Body of pancreas (tissue), 4 donors: ENCODE measurements at places on chromosomes 3 and 15.

DNA sequence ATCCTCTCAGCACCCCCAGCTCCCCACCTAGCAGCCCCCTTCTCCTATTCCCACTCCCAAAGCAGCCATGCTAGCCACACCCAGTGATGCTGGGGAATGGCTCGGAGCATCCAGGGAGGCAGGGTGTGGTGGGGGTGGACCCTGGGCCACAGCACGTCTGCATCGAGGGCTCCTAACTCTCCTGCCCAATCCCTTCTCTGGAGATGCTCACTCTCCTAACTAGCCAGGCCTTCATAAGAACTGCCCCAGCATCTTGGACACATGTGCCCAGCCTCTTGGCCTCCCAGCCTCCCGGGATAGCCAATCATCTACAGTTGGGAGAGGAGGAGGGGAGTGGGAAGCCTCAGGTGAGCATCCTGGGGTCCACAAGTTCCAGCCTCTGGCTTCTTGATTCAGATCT, 2.7 kb downstream of the PCBP4 start:
- no peak for DNase-seq

DNA sequence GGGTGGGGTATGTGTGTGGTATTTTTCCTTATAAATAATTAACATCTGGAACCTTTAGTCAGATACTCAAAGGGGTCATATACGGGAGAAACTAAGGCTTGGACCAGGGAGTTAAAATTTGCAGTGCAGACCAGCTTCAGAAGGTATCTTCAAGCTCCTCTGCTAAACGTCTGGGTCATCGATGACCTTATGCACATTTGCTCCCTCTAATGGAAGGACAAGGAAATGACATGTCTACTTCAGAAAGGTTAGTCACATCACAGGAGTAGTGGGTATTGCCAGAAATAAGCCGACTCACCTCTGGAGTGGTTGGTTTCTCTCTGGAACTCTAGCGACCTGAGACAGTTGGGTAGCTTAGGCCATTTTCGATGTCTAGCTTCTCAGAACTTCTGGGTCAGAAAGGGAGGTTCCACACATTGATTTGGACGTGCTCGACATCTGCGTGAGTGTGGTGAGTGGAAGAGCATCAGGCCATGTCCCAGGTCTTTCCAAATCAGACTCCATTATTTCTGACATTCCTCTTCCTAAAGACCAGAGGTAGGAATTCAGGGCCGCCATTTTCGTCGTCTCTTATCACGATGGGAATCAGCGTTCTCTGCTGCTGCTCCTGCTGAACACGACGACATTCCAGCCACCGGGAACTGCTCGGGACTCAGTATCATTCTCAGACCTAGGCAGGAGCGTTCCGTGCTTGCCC, 31.8 kb upstream of the RASA2 start:
- peak; percentile 53 for DNase-seq

- no peak for DNase-seq
Observed at GRCh38 chr15:34837246-34838016, 42.1 kb upstream of the ACTC1 start.

DNA sequence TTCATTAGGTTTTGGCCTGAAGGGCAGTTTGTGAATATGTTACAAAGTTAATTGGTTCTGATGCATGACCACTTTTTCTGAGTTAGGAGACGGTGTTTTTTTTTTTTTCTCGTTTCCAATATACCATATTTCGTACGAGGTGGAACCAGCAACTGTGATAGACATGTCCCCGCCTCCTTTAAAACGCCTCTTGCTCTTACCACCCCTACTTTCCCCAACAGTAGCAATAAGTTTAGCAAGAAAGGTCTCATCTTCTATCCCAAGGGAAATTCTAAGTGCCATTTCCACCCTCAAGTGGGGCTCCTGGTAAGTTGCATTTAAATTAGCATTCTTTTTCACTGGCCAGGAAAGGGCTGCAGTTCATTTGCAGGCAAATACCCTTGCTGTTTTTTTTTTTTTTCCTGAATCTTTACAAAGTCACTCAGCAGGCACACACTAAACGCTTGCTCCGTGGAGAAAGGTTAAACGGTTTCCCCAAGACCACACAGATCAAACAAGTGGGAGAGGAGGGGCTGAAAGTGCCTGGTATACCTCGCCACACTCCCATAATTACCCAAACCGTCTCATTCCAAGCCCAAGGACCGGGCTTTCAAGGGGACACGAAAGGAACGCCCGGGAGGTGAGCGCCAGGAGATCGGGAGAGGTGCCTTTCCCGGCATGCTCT, 39.5 kb upstream of the MGA start:
- DNase-seq: no peak

GRCh38 chr15:39315206-39315850, 265.6 kb upstream of the THBS1 start:
- DNase-seq: no peak

- DNase-seq: no peak
Observed at GRCh38 chr3:4751029-4751501, 228.2 kb upstream of the BHLHE40 start.

GRCh38 chr3:25899352-25900101, 109.6 kb downstream of the OXSM start:
- DNase-seq: no peak

DNA sequence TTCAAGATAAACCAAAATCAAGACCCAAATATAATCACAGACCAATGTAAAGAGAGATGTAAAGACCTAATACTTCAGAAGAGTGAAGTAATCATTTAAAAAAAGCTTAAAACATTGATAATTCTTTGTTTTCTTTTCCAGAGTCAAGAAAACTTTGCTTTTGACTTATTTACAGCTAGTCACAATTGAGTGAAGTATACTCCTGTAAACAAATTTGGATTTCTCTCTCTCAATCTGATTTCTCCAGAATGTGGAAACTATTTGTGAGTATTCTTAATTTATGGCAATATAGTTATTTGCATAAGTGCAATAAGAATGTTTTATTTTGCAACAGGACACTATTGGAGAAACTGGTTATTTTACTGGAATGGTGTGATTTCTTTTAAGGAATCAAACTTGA, 43.7 kb upstream of the ZBTB20 start:
- DNase-seq: no peak

DNA sequence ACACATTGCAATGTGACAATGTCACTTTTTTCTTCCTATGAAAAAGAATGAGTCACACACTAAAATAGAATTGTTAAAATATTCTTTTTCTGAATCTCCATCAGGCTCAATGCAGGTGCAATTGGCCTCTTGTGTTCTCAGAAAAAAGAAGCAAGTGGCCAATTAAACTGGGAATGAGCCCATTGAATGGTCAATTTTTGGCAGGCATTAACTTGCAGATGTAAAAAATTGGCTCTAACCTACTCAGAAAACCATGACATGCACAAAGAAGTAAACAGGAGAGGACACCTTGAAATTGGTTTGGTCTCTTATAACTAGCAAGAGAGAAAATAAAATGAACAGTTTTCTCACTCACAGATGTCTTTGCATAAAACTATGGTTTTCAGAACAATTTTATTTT, 820.8 kb downstream of the TBL1XR1 start:
- DNase-seq: no peak

- no peak for DNase-seq
Observed at GRCh38 chr3:110789315-110789714, 282.3 kb upstream of the NECTIN3 start.

- DNase-seq: no peak
Observed at GRCh38 chr3:130811557-130811956, 64.9 kb upstream of the PIK3R4 start.

DNA sequence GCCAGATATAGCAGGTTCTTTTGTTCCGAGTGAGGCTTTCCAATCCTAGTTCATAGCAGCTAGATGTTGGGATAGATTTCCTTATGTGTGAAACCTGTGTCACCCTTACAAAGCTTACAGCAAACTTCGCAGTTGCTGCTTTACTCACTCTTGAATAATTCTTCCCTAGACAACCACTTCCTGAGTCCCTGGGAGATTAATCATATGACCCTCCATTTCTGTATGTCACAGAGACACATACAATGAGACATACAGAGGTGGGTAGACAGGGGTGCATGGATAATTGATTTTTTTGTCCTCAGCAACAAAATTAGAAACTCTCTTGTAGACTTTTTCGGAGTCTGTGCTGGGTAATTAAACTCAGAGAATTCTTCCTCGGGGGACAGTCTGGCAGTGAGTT, 163.2 kb downstream of the NSUN3 start:
- no peak for DNase-seq

GRCh38 chr3:106184540-106185457, 316.0 kb upstream of the CBLB start:
- DNase-seq: no peak

DNA sequence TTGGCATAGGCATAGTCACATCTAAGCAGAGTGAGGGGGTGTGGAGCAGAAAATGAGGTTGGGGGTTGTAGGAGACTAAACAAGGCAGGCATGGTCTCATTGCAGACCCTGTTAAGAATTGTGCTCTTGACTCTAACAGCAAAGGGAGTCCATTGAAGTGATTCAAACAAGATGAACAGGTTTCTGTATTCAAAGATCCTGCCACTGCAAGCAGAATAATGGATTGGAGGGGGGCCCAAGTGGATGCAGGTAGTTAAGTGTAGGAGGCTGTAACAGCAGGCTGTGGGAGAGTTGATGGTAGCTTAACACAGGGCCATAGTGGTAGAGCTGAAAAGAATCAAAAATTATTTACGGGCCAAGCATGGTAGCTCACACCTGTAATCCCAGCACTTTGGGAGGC, 34.4 kb downstream of the CASR start:
- no peak for DNase-seq

GRCh38 chr3:103393395-103394186, 958.8 kb downstream of the ZPLD1 start:
- DNase-seq: no peak

DNA sequence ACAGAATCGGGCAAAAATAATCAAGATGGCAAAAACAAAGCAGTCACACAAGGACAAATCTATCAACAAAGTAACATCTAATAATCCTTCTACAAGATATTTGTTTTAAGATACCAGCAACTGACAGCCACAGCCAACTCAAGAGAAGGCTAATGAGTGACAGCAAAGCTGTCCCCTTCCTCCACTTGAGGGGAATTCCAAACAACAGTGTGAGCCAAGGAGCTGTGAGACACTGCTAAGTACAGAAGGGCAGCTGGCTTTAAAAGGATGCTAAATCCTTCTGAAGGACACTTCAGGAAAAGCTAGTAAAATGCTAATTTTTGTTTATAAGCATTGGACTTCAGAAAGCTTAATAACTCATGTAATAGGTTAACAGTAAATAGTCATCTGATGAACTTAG, 120.3 kb upstream of the GOLGA8J start:
- no peak for DNase-seq

GRCh38 chr3:120147072-120147871, 53.0 kb upstream of the GSK3B start:
- peak; percentile 23 for DNase-seq

DNA sequence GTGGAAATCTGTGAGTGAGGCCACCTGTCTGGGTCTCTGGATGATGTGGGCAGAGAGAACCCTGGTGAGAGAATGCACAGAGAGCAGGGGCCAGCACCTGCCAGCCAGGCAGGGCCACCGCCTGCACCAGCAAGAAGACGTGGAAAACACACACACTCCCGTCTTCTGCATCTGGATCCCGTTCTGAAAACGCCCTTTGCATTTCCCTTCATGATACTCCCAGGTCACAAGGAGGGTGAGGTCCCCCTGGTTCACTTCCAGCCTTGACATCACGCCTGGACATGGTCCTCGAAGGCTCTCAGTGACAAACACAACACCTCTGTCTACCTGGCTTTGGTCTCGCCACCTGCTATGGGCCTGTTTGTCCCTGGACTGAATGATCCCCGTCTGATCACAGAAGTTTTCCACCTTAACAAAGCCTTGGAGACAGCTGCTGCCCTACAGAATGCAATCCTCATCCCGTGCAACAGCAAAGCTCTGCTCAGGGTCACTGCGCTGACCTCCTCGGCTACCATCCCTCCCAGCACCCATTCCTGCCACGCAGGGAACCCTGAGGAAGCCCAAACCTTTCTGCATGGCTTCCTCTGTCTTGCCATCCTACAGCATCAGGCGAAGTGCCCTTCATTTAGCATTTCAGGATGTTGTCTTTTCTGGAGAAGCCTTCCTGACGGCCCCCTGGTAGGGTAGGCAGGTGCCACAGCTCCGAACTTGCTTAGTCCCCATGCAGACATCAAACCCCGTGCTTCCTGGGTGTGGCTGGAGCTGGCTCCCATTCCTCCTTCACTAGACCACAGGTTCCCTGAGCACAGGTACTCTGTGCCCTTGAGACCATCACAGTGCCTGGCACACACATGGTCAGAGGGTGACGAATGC, 122.5 kb downstream of the ATP10A start:
- no peak for DNase-seq

- DNase-seq: no peak
Observed at GRCh38 chr3:38614091-38614490, 35.4 kb downstream of the SCN5A start.

- DNase-seq: peak; percentile 23
Observed at GRCh38 chr15:78429477-78429876, 8.5 kb upstream of the IREB2 start.

- no peak for DNase-seq
Observed at GRCh38 chr15:71701808-71702207, 108.5 kb upstream of the NR2E3 start.

GRCh38 chr3:63911873-63912767, at the start of gene SCAANT1:
Gene SCAANT1 (minus strand): TSS chr3:63912383.
- DNase-seq: peak; percentile 94

- no peak for DNase-seq
Observed at GRCh38 chr3:101512396-101512645, 691 bp downstream of the SENP7 start.

DNA sequence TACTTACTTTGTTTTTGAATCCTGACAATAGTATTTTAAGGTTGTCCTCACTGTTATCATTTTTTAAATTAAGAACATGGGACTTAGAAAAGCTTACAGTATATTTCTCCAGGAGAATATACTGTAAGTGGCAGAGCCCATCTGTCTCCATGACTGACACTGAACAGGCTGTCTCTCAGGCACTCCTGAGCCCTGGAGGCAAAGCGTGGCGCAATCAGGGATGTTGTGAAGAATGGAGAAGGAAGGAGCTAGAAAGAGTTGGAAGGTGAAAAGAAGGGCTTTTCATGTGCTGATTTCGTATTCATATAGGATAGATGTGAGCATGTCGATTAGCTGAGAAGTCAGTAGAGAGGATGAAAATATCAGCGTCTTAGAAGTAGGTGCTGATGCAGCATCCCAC, 41.5 kb downstream of the FGF12 start:
- no peak for DNase-seq

- no peak for DNase-seq
Observed at GRCh38 chr3:136069933-136070332, 104.4 kb downstream of the PPP2R3A start.

DNA sequence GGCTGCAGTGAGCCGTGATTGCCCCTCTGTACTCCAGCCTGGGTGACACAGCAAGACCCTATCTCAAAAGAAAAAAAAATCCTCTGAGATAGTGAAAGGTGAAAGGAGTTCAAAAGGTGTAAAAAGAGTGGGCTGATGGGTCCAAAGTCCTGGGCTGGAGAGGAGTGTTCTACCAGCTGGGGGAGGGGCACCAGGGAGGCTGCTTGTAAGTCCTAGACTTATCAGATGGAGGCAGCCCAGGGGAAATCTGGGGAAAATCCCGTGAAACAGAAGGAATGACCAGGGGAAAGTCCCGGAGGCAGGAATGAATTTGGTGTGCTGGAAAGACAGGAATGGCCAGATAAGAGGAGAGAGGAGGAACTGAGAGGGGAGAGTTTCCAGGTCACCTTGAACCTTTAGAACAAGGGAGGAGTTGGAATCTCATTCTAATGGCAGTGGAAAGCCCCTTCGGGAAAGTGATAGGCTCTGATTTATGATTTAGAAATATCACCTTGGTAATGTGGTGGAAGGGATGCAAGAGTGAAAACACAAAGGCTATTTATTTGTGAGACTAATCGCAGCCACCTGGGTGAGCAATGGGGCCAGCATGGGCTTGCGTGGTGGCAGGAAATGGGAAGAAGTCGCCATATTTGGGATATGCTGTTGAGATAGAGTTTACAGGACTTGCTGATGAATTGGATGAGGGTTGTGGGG, 23.4 kb upstream of the PPP4R2 start:
- peak; percentile 60 for DNase-seq
